ENCODE measurements at places on chromosomes 3 and 15.

DNA sequence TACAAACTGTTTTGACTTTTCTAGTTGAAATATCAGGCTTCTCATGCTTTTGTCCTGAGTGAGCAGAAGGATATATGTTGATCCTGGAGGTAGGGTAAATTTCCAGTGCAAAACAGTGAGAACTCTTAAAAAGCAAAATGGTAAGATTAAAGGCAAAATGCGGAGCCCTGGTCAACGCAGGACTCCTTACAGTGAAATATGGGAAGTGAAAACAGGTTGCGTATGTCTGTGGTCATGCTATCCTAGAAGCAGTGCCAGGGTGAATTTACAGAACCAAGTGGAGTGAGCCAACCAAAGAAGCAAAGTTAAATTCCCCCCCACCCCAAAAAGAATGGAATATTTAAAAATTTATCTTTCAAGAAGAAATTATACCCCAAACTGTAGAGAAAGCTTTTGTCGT is 256.4 kb downstream of the NR2F2 start:
- no peak for DNase-seq

- no peak for DNase-seq
These were observed 949.0 kb upstream of the SEMA6D start for GRCh38 chr15:46768287-46768686.

- DNase-seq: no peak
These were observed 47.7 kb downstream of the CYP11A1 start for GRCh38 chr15:74319596-74320351.

- peak; percentile 68 for DNase-seq
These were observed 56.0 kb upstream of the DYNC1LI1 start for GRCh38 chr3:32626631-32627030.

All from left forelimb (tissue), 1 donor.